ENCODE measurements at places on chromosomes 7 and 10.

- DNase-seq: peak; percentile 23
Measured at GRCh38 chr7:70325509-70326101, 727.3 kb downstream of the AUTS2 start.

- DNase-seq: no peak
Measured at GRCh38 chr10:63921908-63922467, 400.8 kb downstream of the REEP3 start.

DNA sequence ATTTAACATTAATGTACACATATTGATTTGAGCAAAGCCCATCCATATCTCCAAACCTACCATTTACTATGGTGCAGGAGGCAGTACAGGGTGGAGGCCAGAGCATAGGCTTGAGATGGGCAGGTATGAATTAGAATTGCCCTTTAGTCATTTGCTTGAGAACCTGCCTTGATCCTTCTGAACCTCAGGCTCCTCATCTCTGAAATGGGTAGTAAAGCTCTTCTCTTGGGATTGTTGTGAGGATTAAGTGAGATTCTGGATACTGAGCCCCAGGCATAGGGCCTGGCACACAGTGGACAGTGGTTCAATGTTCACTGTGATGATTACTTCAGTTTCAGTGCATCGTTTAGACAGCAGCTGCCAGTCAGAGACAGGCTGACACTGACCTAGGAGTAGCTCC is 5.0 kb upstream of the ATXN7L1 start:
- no peak for DNase-seq

DNA sequence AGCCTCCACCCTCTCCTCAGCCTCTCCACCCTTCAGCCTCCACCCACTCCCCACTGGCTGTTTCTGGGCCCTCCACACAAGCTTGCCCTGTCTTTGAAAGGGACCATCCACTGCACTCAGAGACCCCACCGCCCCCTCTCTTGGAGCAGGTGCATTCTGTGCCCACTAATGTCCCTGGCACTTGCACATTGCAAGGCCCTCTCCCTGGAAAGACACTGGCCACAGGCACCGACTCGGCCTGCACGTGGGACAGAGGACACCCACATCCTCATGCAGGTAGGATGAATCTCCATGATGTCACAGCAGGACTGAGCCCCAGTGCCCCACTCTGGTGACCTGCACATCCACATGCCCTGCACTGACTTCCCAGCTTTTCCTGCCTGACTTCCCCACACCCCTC is 36.8 kb upstream of the EBF3 start:
- no peak for DNase-seq

GRCh38 chr10:53463539-53463938 is 691.0 kb upstream of the MBL2 start:
- DNase-seq: no peak

GRCh38 chr7:26705567-26705966 is 158.8 kb downstream of the SKAP2 start:
- peak; percentile 10 for DNase-seq

DNA sequence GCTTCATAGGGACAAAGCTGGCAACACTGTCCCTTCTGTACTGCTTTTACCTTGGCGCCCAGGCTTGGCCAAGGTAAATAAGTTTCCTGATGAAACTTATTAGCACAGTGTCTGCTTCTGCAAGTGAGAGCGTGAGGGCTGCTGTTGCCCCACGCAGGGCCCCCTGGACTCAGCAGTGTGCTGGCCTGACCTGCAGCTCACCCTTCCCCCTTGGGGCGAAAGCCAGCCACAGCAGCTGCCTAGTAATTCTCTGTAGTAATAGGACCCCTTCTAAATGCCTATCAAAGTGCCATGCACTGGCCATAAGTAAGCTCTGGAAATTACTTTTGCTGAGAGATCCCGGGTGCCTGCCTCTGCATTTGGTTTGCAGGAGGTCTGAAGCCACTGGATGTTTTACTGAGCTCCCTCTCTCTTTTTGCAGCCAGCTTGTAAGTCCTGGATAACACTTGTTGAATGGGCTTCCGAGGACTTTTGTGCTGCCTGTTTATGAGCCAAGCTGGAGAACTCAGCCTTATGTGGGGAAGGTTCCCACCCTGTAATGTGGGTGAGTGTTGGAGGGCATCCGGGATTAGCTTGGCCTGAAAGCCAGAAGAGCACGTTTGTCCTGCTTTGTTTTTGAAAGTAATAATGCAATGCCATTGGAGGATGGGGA is 293.9 kb downstream of the C7orf25 start:
- DNase-seq: no peak

GRCh38 chr10:74384615-74385183 is 233.7 kb downstream of the ADK start:
- no peak for DNase-seq

- no peak for DNase-seq
Measured at GRCh38 chr7:2710286-2710655, 22.3 kb downstream of the AMZ1 start.

DNA sequence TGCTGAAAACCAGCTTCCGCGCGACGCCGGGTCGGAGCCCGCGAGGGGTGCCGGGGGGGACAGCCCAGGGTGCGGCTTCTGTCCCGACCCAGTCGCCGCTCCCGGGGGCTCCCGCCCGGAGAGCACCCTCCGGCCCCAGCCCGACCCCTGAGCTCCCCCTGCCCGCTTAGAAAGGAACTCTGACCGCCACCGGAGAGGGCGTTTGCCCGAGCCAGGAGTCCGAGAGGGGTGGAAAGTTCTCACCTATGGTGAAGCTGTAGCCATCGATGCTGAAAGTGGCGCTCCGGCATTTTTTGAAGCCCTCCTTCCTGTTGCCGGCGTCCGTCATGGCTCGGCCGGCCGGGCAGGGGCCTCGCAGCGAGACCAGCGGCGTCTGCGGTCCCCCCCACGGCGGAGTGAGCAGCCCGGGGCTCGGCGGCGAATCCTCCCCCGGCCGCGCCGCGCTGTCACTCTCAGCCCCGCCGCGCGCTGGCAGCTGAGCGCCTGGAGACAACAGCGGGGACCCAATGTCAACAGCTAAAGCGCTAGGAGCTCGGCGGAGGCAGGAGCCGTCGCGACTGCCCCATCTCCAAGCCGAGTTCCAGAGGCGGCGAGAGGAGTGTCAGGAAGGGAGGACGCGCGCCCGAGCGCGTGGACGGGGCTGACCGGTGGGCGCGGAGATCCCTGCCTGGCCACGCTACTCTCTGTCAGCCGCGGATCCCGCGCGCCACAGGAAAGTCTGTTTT is 191.6 kb downstream of the LSM5 start:
- peak; percentile 8 for DNase-seq

DNA sequence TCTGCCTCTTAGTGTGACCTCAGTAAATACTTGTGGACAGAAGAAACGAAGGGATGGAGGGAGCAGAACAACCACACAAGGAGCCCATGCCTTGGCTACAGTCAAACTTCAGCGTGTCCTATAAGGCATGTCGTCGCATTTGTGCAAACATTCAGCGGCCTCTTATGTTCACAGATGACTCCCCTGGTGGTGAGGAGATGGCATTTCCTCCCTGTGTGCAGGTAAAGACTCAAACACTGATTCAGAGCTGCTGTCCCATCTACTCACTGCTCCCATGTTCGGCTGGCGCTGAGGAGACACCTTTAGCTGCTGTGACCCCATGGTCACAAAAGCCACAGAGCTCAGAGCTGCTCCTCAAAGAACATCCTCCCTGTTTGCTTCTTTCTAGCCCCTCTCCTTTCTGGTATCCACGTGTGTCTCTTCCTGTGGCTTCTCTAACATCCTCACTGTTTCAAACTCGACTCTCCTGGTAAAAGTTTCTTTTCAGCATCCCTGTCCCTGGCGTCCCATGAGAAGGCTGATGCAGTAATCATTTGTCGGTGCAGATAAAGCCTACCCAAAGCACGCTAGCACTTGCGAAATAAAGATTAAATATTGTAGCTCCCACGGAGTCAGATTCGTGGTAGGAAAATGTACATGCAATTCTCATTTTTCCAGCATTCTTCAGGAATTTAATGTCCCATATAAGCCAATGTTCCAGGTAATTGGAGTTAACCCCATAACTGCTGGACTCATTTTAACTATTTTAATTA is 124.9 kb upstream of the NEBL start:
- DNase-seq: no peak

- DNase-seq: no peak
Measured at GRCh38 chr7:155594961-155595366, 48.6 kb upstream of the CNPY1 start.

- DNase-seq: no peak
Measured at GRCh38 chr10:77524281-77524711, 113.3 kb downstream of the KCNMA1 start.

- DNase-seq: peak; percentile 28
Measured at GRCh38 chr10:102604439-102604841, 39.8 kb upstream of the TRIM8 start.

All from A673 (cell line).